Foreskin keratinocyte (primary cell): ENCODE measurements at places on chromosomes 7 and 10. TPM values are rescaled to one million over a fixed set of nuclear protein-coding genes. Genes with fewer than 3 reads are reported as not detected.

The CELF2 gene
- polyA plus RNA-seq = 1.9 and 2.4 TPM in 2 replicates

The KMT2C gene
- 1.1 and 1.4 TPM in 2 replicates for polyA plus RNA-seq

The FIS1 gene
- polyA plus RNA-seq = 227 and 256 TPM in 2 replicates

The FBXL13 gene
- 0.30 TPM in 1 of 2 replicates, not detected in the other for polyA plus RNA-seq
